ENCODE measurements at places on chromosomes 1 and 21. TPM values are rescaled to one million over a fixed set of nuclear protein-coding genes. Genes with fewer than 3 reads are reported as not detected.

GPR161 gene
- total RNA-seq: 5.2 TPM

SCNM1 gene
- 8.1 TPM for total RNA-seq

SEC16B gene
- total RNA-seq: 32.1 TPM

MYOG gene
- total RNA-seq: not detected

CSF3R gene
- 12.7 TPM for total RNA-seq

NHLH2 gene
- not detected for total RNA-seq

ENO1 gene
- total RNA-seq: 362 TPM

OXCT2 gene
- total RNA-seq: 3.1 TPM

OVAAL gene
- not detected for total RNA-seq

RIMS3 gene
- total RNA-seq: 0.45 TPM

E2F2 gene
- total RNA-seq: 27.8 TPM

PLEKHM2 gene
- 63.0 TPM for total RNA-seq

FCAMR gene
- total RNA-seq: not detected

IL12RB2 gene
- not detected for total RNA-seq

BCAR3 gene
- total RNA-seq: 10.1 TPM

S100A7 gene
- not detected for total RNA-seq

Data from stomach (tissue), 19 donors.